M059J (cell line): ENCODE measurements at places on chromosomes 5 and 9.

GRCh38 chr9:126365780-126366179 lies 39.2 kb downstream of the MVB12B start:
- no peak for DNase-seq

GRCh38 chr5:119285070-119285916 lies 70.5 kb upstream of the TNFAIP8 start:
- DNase-seq, result peak; percentile 16

- DNase-seq, result no peak
Observed at GRCh38 chr5:161545344-161546094, 1.0 kb downstream of the GABRB2 start.

- no peak for DNase-seq
Observed at GRCh38 chr9:20568400-20568799, 53.9 kb downstream of the MLLT3 start.

GRCh38 chr9:73529666-73530065 lies 378.0 kb downstream of the ANXA1 start:
- no peak for DNase-seq

- peak; percentile 69 for DNase-seq
Observed at GRCh38 chr9:31574006-31574765, 810.3 kb upstream of the ACO1 start.

DNA sequence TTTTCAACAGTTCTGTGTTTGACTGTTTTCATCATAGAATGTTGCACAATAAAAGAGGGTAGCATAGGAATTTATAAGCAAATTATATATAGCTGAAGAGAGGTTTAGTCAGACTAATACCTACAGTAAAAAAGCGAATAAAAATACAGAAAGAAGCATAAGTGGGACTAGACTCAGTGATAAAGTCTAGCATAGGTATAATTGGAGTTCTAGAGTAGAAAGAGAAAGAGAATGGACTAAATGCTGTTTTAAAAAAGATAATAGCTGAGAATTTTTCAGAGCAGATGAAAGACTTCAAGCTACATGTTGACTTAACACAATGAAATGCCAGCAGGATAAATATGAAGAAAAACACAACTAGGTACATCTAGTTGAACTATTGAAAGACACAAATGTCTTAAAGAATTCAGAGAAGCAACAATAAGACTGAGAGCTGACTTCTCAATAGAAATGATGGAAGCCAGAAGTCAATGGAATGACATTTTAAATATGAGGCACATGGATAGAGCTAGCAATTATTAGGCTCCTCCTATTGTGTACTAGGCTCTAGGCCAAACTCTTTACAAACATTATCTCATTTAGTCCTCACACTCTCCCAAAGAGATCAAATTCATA lies 573.9 kb downstream of the ZNF608 start:
- DNase-seq, result no peak
